ENCODE measurements at places on chromosomes 13 and 19.

- no peak for DNase-seq
Measured at GRCh38 chr19:15354566-15355296, 22.4 kb upstream of the BRD4 start.

DNA sequence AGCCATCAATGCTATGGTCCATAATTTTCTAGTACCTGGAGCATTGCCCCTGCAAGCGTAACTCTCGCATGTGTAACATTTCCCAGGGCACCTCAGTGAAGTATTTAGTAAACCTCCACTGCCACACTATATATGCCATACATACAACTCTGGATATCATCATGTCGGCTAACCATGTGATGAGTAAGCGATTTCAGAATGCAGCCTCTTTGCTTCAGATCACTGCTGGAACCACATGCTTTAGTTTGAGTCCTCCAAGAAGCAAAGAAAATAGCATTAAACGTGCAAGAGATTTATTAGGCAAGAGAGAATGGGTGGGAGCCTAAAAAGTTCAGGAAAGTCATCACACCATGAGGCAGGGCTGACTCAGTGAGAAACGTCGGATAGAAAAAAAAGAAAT lies 635.6 kb upstream of the SLITRK5 start:
- no peak for DNase-seq

GRCh38 chr19:37551129-37551993 lies 43.2 kb downstream of the ZNF571 start:
- DNase-seq, result peak; percentile 87

GRCh38 chr13:105471673-105472072 lies 1063.8 kb downstream of the EFNB2 start:
- DNase-seq, result peak; percentile 34

GRCh38 chr19:35349614-35350521 lies 2.2 kb downstream of the FFAR1 start:
- DNase-seq, result no peak

DNA sequence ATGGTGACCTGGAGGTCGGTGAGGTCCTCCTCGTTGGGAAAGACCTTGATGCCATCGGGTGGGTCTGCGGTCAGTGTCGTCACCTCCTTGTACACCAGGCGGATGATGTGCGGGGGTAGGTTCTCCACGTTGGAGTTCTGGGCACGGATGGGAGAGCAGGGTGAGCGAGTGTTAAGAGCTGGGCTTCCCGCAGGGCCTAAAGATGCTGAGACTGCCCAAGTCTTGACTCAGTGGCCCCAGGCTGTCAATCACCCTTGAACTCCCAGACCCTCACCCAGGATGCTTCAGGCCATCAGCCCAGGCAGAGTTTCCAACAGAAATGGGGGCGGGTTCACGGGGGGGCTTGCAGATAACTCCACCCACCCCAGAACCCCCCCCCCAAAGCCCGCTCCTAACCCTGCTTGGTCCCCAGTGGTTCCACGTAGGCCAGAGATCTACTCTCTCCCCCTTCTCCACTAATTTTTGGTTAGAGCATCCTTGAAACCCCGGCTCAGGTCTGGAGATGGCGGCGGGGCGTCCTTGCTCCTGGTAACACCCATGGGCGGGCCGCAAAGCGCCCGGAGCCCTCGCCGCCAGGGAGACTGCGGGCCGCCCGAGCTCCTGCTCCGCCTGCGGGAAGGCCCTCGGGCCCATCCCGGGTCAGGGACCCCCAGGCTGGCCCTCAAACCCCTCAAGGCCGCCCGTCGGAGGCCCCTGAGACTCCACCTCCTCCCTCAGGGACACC lies 600 bp downstream of the UBE2S start:
- DNase-seq, result no peak

DNA sequence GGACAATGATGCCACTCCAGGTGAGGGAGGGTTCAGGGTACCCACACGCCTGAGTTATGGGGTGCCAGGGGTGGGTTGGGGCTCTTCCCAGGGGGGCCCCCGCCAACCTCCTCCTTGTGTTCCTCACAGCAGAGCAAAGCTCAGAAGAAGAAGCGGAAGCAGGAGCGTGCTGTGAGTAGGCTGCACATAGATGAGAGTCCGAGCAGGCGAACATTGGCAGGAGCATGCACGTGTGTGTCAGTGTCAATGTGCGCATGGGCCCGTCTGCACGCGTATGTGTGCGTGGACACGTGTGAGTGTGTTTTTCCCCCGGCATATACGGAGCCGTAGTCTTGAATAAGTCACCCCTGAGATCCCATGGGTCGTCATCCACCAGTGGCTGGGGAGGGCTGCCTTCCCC lies 12.4 kb upstream of the USE1 start:
- DNase-seq, result no peak

DNA sequence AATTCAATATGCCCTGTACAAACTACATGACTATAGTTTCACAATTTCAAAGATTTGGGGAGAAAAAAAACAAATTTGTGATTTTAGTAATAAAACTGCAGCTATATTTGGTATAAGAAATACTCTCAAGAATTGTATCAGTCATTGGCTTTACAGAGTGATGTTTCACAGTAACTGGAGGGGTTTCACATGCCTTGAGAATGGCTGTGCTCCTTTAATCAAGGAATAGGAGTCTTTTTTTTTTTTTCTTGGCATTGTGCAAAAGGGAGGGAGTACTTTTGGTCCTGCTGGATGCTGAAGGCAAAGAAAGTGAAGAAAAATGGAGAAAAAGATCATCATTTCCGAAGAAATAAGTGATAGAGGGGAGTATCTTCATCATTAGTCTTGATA lies 6.8 kb downstream of the ZNF507 start:
- no peak for DNase-seq

GRCh38 chr19:45863335-45863839 lies 440 bp upstream of the SYMPK start:
- DNase-seq, result no peak

GRCh38 chr13:21079221-21079620 lies 17.8 kb upstream of the LATS2 start:
- no peak for DNase-seq

- no peak for DNase-seq
Measured at GRCh38 chr13:97261254-97262005, 39.3 kb downstream of the MBNL2 start.

GRCh38 chr13:107210723-107211030 lies 642.7 kb upstream of the ARGLU1 start:
- no peak for DNase-seq

GRCh38 chr19:45324349-45324907 lies 1.8 kb upstream of the CKM start:
- no peak for DNase-seq

GRCh38 chr19:39825093-39825463 lies 8.9 kb downstream of the DYRK1B start:
- no peak for DNase-seq

DNA sequence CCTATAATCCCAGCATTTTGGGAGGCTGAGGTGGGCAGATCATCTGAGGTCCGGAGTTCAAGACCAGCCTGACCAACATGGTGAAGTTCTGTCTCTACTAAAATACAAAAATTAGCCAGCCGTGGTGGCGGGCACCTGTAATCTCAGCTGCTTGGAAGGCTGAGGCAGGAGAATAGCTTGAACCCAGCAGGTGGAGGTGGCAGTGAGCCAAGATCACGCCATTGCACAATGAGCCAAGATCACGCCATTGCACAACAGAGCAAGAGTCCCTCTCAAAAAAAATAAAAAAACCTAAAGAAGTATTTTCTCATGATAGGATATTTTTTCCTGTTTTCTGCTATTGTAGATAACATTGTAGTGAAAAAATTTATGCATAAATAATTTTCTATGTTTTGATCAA lies 13.3 kb downstream of the IFT88 start:
- no peak for DNase-seq

- no peak for DNase-seq
Measured at GRCh38 chr19:58578012-58578925, 5.1 kb upstream of the MZF1 start.

DNA sequence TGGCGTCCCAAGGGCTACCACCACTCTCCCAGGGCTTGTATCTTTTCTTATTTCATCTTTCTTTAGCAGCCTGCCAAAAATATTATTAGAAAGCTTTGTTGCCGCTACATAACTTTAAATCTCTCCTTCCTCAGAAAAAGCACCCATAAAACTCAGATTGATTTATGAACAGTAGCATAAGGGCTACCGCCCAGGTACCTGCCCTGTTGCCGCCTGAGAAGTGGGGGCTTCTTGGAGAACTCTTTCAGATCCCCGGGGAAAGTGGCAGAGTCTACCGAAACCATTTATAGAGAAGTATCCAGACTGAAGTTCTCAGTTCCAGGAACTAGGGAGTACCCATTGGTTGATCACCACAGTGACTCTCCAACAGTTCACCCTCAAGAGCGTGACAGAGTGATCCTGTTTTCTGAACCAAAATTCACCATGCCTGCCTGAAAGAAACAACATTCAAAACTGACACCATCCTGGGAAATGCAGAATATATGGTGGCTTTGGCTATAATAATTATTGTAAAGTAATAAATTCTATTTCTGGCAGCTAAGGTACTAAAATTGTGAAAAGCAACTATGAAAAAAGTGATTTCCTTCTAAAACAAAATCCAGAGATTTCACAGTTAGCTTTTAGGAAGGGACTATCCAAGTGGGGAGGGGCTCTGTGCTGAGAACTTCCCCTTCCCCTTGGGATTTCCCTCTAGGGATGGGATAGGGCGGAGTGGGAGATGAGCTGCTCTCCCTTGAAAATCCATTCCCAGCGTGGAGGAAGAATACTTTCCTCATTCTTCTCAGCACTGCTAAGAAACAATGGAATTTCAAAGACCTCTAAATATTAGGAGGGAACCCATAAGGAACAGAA lies 877 bp upstream of the N4BP2L1 start:
- DNase-seq, result peak; percentile 75

DNA sequence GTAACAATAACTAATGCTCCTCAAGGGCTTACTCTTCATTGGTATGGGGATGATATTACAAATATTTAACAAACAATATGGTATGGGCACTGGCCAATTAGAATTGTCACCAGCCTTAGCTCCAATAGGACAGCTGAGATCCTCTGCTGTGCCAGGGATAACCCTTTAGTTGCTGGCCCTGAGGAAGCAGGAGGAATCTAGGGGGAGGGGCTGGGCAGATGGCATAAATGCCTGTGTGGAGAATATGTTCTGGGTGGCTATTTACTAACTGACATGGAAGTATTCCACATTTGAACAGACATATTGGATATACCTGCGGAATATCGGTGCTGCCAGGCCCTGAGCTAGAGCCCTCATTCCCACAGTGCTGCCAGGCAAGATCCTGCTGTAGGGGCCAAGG lies 16.6 kb upstream of the LRCH1 start:
- DNase-seq, result no peak

DNA sequence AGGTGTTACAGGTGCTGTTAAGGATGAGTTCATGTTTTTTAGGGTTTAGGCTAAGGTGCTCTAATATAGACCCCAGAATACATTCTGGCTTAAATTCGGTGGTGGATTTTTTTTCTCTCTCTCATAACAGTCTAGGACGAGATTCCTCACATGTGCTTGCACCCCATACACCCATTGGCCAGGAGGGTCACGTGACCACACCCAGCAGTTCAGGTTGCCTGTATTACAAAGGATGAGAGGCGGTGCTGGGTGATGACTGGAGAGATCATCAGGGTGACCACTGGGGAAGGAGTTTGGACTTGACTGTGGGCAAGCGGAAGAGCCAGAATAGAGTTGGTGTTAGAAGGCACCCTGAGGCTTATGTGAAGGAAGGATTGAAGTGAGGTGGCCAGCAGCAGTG lies 27.7 kb downstream of the PPP2R1A start:
- no peak for DNase-seq

DNA sequence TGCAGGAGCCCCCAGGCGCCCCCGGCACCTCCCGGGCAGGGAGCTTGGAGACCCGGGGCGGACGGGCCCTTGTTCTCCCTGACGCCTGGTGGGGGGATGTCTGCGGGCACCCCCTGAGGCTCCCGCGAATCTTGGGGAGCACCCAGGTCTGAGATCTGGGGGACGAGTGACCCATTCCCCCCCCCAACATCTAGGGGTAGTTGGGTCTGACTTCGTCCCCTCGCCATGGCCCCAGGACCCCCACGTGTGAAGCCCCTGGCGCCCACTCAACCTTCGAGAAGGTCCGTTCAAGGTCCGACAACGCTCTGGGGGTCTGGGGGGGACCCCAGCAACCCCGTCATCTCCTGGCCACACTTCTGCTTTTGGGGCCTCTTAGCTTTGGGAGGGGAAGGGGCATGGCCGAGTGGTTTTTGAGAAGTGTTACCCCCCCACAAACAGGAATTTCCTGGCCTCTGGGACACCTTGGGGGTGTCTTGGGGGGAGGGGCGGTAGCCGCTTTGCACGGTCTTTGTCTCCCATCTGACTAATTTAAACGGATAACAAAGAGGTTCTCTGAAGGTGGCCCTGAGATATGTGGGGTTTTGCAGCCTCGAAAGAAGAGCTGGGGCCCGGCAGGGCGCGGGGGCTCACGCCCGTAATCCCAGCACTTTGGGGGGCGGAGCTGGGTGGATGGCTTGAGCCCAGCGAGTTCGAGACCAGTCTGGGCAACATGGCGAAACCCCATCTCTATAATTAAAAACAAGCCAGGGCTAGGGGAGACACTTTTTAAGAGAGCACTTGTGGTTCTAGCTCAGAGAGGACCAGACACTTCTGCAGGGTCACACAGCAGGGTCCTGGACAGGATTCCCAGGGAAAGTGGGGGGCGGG lies 608 bp downstream of the CNN2 start:
- DNase-seq, result no peak

GRCh38 chr19:38831142-38831605 lies 420 bp downstream of the ECH1 start:
- peak; percentile 82 for DNase-seq

GRCh38 chr13:99894105-99894839 lies 77.3 kb downstream of the ZIC5 start:
- DNase-seq, result no peak

- no peak for DNase-seq
Measured at GRCh38 chr13:25625414-25625813, 253.6 kb downstream of the ATP8A2 start.

DNA sequence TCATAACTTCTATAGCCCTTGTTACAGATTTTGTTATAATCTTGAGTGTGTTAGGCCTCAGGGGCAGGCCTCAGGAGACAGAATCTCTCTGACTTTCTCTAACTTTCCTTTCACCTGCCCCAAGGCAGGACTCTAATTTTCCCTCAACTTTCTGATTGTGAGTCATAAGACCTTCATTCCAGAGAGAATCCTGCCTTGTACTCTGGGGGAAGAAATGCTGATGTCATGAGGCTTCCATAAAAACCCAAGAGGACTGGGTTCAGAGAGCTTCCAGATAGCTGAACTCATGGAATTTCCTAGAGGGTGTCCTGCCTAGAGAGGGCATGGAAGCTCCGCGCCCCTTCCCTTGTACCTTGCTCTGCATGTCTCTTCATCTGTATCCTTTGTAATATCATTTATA lies 5.3 kb upstream of the KBTBD6 start:
- DNase-seq, result no peak

GRCh38 chr13:43086181-43086580 lies 62.8 kb downstream of the DNAJC15 start:
- no peak for DNase-seq

DNA sequence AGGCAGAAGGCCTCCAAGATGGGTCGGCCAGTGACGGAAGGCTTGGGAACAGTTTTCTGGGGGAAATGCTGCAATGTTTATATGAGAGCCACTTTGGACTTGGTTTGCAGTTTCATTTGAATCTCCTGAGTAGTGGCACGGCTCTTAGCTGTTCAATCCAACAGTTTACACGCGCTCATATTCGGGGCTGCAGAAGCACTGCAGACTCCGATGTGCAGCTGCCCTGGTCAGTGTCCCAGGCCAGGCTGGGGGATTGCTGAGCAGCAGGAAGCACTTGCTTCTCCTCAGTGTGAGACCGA lies 31.7 kb downstream of the CEBPG start:
- no peak for DNase-seq

Measured in OCI-M1 (cell line).